ENCODE measurements at places on chromosomes 4 and X.

DNA sequence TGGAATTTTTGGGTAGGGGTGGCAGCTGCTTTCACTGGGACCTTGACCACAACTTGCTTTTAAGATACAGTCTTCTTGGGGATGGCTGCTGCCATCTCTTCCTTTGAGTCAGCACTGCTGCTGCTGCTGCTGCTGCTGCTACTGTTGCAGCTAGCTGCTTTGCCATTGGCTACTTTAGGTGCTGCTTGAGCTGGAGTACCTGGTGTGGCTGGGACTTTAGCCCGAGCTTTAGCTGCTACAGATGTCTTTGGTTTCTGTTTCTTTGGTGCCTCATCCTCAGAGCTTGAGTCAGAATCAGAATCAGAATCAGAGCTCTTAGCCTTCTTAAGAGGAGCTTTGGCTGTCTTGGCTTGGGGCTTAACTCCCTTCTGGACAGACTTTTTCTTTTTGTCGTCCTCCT, 52.2 kb downstream of the FAM9B start:
- DNase-seq, result no peak

DNA sequence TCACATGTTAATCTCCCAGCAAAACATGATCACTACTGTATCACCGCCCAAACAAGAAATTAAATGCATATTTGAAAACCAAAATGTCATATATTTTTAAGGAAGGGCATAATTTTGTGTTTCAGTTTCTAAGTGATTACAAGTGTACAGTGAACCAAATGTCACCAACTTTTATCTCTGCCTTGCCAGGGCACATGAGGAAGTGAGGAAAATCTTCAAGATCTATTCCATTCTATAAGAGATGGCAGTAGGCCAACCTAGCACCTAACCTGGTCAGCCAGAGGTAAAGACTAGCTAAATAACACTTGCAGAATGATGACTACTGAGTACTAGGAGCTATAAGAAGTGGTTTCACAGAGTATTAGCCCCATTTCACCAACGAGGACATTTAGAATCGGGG, 107.2 kb downstream of the ATP11C start:
- no peak for DNase-seq

GRCh38 chrX:15721911-15722310, 16.2 kb upstream of the CA5B start:
- DNase-seq, result no peak

DNA sequence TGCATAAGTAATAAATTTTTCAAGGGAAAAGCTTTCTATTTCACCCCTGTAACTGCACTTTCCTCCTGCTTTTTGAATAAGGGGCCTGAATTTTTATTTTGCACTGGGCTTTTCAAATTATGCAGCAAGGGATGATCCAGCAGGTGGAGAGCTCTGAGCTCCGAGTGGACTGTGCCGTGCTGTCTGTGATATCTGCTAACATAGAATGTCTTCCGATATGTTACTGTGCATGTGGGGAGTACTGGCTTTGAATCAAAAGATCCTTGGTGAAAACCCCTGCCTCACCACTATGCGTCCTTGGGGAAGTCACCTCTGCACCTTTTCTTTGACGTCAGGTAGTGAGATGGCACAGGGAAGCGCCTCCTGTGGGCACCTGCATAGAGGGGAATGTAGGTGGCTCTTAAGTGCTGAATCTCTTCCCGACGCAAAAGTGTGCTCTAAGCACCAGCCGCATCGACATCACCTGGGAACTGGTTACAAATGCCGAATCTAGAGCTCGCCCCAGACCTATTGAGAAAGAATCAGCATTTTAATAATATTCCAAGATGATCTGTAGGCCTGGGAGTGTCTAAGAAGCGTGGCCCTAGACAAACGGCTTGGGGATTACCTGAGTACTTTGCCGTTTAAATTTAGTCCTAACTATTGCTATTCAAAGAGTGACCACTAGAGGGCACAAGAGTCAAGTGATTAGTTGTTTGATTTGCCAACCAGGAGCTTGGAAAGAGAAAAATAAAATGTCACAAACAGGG, 19.2 kb upstream of the WFS1 start:
- DNase-seq, result no peak

GRCh38 chr4:10809905-10810304, 125.3 kb upstream of the CLNK start:
- no peak for DNase-seq

DNA sequence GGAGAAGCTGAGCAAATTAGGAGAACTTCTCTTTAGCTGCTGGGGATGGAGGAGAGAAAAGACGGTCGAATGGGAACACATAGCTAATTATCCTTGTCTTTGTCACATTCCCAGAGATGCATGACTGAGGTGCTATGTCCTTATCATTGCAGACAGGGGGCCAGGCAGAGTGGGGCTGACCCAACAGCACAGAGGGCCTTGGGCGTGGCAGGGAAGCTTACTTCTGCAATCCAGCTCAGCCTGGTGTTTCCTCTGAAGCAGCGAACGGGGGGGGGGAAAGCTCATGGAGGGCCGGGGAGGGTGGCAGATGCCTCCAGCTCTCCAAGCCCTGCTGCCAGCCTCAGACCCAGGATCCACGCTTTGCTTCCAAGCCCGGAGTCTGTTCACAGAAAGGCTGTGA, 50.8 kb upstream of the HOPX start:
- no peak for DNase-seq

Data from stimulated activated CD8-positive, alpha-beta memory T cell treated with anti-CD3 and anti-CD28 coated beads, Interleukin-7, amount 100 ng/mL, for 1 hour (primary cell).